ENCODE measurements at places on chromosomes 1 and 21. TPM values are rescaled to one million over a fixed set of nuclear protein-coding genes. Genes with fewer than 3 reads are reported as not detected.

The NPPA gene
- total RNA-seq, result not detected

The AGT gene
- not detected for total RNA-seq

The SAMD11 gene
- total RNA-seq, result 69.4 TPM

The DPT gene
- total RNA-seq, result not detected

The PCBP3 gene
- not detected for total RNA-seq

The HSPA6 gene
- 0.09 TPM for total RNA-seq

The AMPD1 gene
- not detected for total RNA-seq

The NUDT4B gene
- not detected for total RNA-seq

The SDHB gene
- 178 TPM for total RNA-seq

The UBE2Q1 gene
- 36.7 TPM for total RNA-seq

The FOXJ3 gene
- total RNA-seq, result 22.6 TPM

The DIO1 gene
- 0.27 TPM for total RNA-seq
